Breast epithelium (tissue), 4 donors: ENCODE measurements at places on chromosomes 2 and 18. TPM values are rescaled to one million over a fixed set of nuclear protein-coding genes. Genes with fewer than 3 reads are reported as not detected.

ABCG5 gene
- total RNA-seq: not detected

SPIRE1 gene
- 38.5 TPM for total RNA-seq

HOXD9 gene
- 17.0 TPM for total RNA-seq

AMER3 gene
- total RNA-seq: not detected

LYPD6 gene
- total RNA-seq: 17.7 TPM

CSRNP3 gene
- total RNA-seq: 2.0 TPM

HOXD12 gene
- total RNA-seq: not detected

MAP3K19 gene
- total RNA-seq: not detected

COLEC12 gene
- 57.3 TPM for total RNA-seq

TMEM247 gene
- not detected for total RNA-seq

OBSL1 gene
- 69.2 TPM for total RNA-seq

M1AP gene
- 0.66 TPM for total RNA-seq

LIMS3 gene
- 1.6 TPM for total RNA-seq

HOXD1 gene
- total RNA-seq: 0.64 TPM

ABCG8 gene
- 0.15 TPM for total RNA-seq

STON1 gene
- 45.6 TPM for total RNA-seq

MAP2 gene
- total RNA-seq: 11.5 TPM

GAL3ST2 gene
- total RNA-seq: 2.6 TPM

PAX3 gene
- total RNA-seq: 2.9 TPM

COLEC11 gene
- 0.33 TPM for total RNA-seq

SERPINB10 gene
- total RNA-seq: not detected

ALPI gene
- not detected for total RNA-seq

NGEF gene
- 1.6 TPM for total RNA-seq

KYNU gene
- 13.1 TPM for total RNA-seq
